ENCODE measurements at places on chromosomes 12 and 14.

DNA sequence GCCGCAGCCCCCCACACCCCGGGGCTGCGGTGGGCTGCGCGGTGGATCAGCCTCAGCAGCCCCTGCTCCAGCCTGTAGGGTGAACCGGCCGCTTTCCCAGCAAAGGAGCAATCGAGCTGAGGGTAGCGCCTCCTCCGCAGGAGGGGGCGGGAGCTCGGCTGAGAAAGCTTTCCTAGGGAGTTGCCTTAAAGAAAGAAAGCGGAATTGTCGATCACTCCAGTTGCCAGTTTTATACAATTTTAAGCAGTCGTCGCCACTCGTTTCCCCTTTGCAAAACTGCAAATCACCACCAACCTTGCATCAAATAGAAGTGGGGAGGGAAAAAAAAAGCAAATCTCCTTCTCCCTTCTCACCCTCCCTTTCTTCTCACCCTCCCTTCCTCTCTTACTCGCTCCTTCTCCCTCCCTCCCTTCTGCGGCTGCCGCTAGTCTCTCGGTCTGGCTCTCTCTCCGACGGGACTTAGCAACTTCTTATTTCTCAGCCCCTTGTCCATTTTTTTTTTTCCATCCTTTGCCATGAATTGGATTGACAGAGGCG lies at the start of gene PDE3A:
Gene PDE3A, plus strand, starts transcription at position 424 of the 537 bp plus-strand sequence. CDS start 748 bp downstream, outside the sequence.
- DNase-seq = no peak

GRCh38 chr14:73958591-73958990 lies 8.5 kb downstream of the COQ6 start:
- DNase-seq = no peak

DNA sequence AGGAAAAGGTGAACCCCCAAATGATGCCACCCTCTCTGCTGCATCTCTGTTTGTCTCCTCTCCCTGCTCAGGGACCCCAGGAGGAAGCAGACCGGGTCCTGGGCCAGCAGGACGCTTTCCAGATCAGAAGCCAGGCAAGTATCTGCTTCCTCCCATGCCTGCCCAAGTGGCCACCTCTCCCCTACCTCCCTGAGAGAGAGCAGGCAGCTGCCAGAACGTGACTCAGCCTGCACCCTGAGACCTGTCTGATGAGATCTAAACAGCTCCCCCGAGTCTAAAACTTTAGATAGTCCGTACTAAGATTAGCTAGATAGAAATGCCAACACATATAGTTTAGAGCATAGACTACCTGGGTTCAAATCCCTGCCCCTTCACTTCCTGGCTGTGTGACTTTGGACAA lies 31.2 kb upstream of the OAS1 start:
- DNase-seq = no peak

DNA sequence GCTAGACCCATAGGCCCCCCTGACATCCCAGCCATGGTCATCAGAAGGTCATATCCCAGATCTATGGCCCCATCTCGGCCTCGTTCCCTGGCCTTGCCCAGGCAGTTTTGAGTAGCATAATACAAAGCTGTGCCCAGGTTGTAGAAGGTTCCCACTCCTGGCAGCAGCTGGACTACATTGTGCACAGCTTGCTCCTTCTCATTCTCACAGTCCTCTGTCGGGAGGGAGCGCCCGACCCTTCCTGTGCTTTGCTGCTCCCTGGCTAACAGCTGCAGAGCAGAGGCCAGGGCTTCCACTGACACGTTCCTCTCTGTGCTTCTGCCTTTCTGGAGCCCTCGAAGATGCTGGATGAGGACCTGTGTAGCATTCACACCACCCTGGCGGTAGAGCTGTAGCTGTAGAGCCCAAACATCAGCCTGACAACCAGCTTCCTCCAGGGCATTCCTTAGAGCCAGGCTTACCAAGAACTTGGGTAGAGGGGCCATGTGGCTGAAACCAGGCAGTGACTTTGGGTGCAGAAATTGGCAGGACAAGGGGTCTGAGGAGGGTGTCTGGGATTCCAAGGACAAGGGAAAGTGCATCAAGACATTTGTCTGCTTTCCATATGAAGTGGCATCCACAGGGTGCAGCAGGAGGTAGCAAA lies 1.0 kb downstream of the APOF start:
- no peak for DNase-seq

- DNase-seq = peak; percentile 31
Measured at GRCh38 chr14:102362084-102362483, 606 bp downstream of the CINP start.

DNA sequence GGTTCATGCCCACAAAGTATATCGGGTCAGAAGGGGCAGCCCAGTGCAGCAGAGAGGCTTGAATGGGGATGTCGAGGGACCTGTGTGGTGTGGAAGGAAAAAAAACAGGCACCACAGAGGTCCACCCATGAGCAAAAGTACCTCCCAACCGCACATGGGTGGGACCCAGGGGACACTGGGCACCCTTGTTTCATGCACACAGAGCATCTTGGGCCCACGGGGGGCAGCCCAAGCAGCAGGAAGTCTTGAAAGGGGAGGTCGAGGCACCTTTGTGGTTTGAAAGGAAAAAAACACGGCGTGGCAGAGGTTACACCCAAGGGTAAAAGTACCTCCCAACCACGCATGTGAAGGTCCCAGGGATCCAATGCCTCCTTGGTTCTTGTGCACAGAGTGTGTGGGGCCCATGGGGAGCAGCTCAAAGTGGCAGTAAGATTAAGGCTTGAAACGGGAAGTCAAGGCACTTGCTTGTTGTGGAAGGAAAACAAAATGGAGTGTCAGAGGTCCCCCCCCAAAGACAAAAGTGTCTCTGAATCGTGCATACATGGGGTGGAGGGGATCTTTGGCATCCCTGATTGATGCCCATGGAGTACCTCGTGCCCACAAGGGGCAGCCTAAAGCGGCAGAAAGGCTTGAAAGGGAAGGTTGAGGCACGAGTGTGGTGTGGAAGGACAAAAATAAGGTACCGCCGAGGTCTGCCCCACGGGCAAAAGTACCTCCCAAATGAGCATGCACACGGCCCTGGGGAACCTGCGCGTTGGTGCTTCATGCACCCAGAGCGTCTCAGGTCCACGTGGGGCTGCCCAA lies 575.5 kb downstream of the ALG10 start:
- DNase-seq = no peak

DNA sequence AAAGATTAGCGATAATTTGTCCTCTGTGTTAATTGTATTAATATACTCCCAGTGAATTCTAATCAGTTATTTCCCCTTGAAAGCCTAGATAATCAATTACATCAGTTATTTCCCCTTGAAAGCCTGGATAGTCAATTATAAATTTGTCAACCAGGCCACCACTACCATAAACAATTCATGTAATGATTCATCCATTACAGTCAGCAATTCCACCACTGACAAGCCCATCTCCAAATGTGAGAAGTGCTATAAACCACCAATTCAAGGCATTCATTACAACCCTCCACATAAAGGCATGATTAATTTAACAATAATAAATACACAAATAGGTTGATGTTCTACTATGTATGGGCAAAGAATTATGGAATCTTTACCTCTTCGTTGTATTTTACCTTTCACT lies 40.9 kb downstream of the INTS13 start:
- no peak for DNase-seq

- no peak for DNase-seq
Measured at GRCh38 chr14:28783664-28784063, 17.1 kb downstream of the FOXG1 start.

GRCh38 chr14:77849711-77850110 lies 49.8 kb downstream of the ADCK1 start:
- DNase-seq = no peak

DNA sequence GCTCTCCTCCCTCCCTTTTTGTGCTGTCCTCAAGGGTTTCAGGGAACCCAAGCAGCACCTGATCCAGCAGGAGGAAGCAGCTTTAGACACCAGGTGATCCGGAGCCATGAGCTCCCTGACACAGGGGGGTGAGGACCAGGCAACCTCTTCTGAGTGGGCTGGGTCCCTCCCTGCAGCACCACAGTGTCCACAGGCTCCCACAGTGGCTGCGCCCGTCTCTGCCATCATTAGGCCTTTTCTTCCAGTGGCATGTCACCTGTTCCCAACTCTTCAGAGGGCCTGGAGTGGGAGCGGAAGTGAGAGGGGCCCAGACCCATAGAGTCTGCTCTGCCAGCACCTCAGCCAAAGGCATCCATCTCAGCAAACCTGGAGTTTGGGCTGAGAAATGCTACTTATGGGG lies 421 bp upstream of the KRT76 start:
- no peak for DNase-seq

- DNase-seq = no peak
Measured at GRCh38 chr12:127161466-127161865, 1105.5 kb upstream of the TMEM132C start.

- DNase-seq = no peak
Measured at GRCh38 chr12:55906056-55906455, 21.6 kb downstream of the PYM1 start.

DNA sequence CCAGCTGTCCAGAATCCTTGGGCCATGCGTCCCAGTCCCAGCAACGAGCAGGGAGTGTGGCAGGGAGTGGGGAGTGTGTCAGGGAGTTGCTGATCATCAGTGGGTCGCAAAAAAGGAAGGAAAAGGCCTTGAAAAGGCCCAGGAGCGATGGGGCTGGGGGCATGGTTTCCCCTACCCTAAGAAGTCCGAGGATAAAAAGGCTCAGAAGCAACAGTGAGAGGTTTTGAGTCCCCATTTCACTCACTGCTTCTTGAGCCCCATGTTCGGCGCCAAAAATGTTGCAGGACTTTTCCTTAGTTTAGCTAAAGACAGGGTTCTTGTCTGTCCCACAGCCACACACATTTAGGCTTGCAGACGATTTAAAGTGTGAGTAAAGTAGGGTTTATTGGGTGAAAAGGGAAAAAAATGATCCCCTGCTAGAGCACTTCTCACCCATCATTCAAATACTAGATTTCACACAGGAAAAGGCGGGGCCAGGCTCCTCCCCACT lies 189.5 kb downstream of the KCNC2 start:
- no peak for DNase-seq

DNA sequence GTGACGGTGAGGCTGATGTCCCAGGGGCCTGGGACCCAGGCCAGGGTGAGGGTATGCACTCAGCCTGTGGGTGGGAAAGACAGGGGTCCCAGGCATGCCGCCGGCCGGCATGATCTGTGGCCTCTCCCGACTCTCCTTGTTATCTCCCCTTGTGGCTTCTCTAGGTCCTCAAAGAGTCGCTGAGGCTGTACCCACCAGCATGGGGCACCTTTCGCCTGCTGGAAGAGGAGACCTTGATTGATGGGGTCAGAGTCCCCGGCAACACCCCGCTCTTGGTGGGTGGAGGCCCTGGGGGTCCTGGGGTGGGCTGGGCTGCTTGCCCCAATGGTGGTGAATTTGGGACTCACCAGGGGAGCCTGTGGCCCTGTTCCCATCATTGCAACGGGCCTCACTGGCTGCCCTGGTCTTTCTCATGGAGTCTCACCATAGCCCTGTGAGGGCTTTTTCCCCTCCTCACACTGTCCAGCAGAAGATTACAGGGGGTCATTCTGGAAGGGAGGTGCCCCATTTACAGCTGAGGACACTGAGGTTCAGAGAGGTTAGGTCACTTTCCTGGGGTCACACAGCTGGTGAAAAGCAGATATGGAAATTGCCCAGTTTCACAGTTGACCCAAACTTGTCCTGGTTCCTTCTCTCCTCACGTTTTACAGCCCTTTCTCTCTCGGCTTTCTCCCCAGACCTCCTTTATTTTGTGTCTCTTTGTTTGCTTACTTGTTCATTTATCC lies 37.9 kb downstream of the CYP46A1 start:
- no peak for DNase-seq

DNA sequence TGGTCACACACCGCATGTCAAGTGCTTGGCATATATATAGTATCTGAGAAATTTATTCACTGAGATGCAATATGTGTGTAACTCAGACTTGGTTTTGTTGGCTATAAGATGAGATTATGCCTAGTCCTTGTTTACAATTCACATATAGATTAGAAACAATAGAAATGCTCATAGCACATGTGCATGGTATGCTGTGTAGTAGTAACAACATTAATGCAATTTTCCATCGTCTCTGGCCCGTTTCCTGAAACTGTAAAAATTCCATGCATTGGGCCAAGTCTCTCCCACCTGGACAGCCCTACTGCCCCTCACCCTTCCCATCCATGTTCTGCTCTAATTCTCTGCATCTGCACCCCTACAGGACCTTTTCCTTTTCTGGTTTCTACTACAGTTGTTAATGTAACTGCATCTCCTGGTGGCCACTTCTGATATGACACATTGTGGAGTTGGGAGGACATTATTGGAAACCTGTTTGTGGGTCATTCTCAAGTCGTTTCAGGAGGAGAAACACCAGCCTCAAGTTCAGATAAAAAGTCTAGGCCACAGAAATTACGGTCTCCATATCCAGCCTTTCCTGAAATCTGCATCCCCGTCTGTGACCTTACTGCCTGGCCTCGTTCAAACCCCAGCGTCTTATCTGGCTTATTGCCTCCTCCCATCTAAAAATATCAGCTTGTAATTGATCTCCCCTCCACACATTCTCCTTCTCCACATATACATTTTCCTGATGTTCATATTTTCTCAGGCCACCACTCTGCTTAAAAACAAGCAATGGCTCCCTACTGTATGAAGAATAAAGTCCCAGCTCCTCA lies 37.5 kb downstream of the EMP1 start:
- peak; percentile 40 for DNase-seq

DNA sequence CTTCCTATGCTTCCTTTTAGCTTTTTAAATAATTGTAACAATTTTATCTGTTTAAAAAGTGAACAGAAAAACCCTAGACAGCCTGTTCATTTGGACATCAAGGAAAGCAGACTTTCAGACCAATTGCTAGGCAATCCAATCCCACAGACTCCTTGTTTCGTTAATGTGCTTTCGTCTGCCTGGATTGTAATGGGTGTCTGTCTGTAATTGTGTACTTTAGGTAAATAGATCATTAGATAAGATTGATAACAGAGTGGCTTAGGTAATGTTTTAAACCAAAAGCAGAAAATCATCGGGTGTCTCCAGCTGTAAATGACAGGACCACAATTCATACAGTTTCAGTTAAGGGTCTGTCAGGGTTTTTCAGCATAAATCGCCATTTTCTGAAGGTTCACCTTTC lies 19.6 kb downstream of the CCDC60 start:
- no peak for DNase-seq

GRCh38 chr14:105250986-105251385 lies 2.7 kb downstream of the BTBD6 start:
- DNase-seq = no peak

- no peak for DNase-seq
Measured at GRCh38 chr12:120760349-120761254, 35.0 kb downstream of the ACADS start.

DNA sequence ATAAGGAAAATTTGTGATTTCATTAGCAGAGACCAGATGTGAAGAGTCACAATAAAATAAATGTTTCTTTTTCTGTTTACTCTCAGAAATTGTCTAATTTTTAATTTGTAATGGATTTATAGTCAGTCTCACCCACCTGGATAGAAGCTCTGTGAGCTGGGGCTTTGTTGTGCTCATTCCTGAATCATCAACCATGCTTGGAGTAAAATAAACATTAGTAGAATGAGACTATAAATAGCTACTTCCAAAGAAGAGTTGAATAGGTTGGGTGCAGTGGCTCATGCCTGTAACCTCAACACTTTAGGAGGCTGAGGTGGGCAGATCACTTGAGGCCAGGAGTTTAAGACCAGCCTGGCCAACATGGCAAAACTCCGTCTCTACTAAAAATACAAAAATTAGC lies 185.3 kb upstream of the FBXO33 start:
- no peak for DNase-seq

- no peak for DNase-seq
Measured at GRCh38 chr12:29032446-29032845, 116.6 kb upstream of the FAR2 start.

GRCh38 chr12:93425736-93426411 lies 15.9 kb downstream of the UBE2N start:
- peak; percentile 31 for DNase-seq
